ENCODE measurements at places on chromosomes 3 and 15.

DNA sequence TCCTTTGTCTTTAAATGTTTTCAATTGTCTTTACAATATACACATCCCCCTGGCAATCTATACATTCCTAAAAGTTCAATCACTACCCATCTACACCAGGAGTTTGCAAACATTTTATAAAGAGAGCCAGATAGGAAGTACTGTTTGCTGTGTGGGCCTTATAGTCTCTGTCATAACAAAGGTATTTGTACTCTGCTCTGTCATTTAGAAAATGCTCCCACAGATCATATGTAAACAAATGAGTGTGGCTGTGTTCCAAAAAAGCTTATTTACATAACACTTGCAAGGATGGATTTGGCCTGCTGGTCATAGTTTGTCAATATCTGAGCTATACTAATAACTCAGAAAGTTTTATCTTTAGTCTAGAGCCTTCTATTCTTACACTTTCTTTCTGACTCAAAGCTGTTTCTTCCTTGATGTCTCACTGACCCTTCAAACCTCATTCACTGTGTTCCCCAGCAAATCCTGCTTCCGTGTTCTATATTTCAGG lies 511.9 kb downstream of the GBE1 start:
- no peak for DNase-seq

DNA sequence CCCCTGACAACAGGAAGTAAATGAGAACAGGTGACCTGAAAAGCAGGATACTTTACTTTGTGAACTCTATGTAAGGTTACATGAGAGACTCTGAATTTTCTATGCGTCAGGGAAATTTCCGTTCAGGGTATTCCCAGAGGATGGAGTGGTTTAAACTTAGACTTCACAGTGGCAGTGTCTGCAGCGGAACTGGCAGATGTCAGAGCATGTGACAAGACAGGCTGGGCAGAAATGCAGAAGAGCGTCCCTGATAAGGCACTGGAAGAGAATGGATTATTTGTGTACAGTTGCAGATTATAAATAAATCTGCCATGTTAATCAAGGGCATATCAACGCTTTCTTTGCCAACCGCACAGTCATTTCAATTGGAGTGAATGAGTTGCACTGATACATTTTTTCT lies 598.4 kb upstream of the ZNF717 start:
- DNase-seq, result no peak

DNA sequence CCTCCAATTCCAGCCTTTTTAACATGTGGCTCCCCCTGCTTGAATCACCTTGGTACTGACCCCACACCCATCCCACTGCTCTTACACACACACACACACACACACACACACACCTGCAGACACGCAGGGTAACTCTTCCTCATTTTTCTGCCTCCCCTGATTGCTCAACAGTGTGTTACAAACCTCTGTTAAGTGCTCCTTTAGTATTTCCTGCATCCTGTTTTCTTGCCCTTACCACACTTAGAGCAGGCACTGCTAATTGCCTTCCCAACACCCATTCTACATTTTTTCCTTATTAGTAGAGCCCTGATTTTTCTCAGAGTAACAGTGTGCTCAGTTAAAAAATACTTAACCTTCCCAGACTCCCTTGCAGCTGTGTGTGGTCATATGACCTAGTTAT lies 184.0 kb downstream of the EBLN2 start:
- DNase-seq, result no peak

- DNase-seq, result no peak
Observed at GRCh38 chr15:45199136-45199810, 11.5 kb upstream of the SHF start.

GRCh38 chr3:172859041-172859440 lies 108.5 kb downstream of the ECT2 start:
- no peak for DNase-seq

- no peak for DNase-seq
Observed at GRCh38 chr3:17995769-17996168, 253.3 kb upstream of the TBC1D5 start.
